ENCODE measurements at places on chromosomes 7 and 10. TPM values are rescaled to one million over a fixed set of nuclear protein-coding genes. Genes with fewer than 3 reads are reported as not detected.

- DNase-seq = no peak
Measured at GRCh38 chr7:951881-952547, 2.5 kb downstream of the ADAP1 start.

DNA sequence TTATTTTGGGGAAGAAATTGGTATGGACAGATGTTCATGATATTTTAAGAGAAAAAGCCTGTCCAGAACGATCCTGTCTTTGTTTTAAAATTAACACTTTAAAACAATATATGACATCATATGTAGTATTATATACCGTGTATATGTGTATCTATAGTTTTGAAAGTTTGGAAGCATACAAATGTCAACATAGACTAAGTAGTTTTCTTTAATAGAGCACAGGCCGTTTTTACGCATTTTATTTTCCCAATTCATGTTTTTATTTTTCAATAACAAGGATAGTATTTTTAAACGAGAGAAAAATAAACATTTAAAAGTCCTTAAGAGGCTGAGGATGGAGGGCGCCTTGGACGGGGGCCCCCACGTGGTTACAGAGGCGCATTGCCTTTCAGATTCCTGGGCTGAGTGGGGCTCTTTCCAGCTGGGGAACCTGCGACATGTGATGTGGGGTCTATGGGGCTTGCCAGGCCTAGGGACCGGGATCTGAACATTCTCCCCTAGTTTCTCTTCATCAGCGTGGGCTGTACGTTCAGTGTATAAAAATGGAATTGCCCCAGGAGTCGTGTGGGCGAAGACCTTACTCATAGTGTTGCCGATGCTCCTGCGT is 127.8 kb upstream of the ZNF746 start:
- DNase-seq = no peak

- peak; percentile 67 for DNase-seq
Measured at GRCh38 chr10:1097436-1097835, 41.3 kb downstream of the WDR37 start.

DNA sequence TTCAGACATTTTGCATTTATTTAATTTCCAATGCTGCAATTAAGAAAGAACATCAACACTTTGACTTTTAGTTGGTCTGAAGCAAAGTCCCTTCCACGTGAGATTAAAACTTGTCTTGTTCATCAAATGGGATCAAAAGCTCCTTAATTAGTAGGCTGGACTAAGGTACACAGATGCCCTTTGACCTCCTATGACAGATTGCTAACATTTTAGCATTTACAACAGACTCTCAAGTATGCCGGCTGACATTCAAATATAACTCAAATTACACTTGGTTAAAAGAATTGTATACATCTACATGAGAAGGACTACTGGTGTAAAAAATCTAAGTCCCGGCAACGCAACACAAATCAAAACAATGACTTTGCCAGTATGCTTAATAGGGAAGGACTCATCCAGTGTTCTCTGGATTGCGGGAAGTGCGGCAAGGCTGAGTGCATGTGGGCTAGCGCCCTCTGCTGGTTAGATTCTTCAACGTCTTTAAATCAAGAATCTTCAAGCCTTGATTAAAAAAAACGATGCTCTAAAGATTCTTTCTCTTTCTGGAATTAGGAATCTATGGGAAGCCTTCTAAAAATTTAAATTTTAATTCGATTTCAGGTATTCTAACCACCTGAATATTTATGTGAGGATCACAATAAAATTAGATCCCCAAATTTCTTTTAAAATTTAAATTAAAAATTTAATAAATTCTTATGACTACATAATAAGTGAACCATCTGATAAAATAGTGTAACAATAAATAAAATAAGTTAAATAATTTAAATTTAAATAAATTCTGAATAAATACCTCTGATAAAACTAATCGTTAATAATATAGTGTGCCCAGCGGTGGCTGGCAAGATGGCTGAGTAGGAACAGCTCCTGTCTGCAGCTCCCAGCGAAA is 444.7 kb downstream of the DGKB start:
- DNase-seq = no peak

GRCh38 chr7:7203813-7204575 is 21.6 kb downstream of the C1GALT1 start:
- DNase-seq = no peak

DNA sequence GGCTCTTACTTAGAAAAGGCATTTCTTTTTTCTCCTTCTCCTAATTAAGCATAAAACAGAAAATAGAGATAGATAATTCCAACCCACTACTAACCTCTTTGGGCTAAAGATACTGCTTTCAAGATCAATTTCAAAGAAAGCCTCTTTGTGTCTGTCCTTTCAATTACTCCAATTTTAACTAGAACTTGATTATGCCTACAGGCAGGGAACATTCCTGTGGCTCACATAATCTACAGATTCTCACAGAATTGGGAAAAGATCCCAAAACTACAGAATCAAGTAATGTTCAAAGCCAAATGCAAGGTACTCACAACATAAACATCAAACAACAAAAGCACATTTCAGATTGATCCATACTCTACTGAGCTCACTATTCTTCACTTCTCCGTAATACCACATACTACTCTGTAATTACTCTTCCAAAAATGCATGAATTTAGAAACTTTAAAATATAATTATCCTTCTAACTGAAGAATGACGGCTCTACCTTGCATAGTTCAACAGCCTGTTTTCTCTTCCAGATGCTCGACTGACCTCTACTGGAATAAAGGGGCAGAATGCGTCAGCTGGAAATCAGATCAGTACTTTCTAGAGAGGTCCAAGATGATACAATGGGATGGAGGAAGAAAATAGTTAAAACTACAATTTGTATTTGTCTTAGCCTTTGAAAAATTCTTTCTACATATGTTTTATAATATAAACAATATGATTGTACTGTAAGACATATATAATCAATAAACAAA is 3.9 kb downstream of the MTERF1 start:
- DNase-seq = no peak

The KCNMA1 gene
- 94.3 TPM for total RNA-seq

The GIMAP6 gene
- total RNA-seq = 21.4 TPM

The TRIM73 gene
- 7.4 TPM for total RNA-seq

The HABP2 gene
- total RNA-seq = not detected

Measured in vagina (tissue), 2 donors.